ENCODE measurements at places on chromosomes 2 and 18.

DNA sequence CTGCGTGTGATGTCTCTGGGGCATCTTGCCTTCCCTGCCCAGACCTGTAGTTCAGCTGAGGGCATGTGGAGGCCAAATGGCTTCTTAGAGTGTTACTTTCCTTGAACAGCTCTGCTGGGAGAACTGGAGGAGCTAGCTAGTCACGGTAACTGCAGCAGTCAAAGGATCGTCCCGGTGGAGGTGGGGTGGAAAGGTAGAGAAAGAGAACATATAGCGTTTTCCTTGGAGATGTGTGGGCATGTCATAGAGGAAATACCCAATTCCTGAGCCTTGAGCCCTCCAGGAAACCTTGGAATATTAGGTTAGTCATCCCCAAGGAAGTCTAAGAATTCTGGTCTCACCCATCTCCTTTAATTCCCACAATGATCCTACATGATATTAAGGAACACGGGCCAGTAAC, 33.5 kb upstream of the IL37 start:
- peak; percentile 79 for DNase-seq

DNA sequence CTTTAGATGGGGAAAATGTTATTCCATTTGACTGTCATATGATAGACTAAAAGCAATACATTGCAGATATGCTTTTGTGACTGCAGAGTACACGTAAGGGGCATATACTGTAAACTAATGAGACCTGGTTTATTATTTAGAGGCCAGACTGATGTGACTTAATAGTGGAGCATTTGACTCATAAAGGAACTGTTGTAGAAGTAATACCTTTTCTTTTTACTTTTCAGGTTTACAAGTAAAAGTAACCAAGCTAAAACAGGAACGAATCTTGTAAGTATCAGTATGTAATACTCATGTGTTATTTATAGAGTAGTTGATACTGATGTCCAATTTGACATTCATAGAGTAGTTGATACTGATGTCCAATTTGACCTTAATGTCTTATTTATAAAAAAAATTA, 13.1 kb downstream of the RBBP8 start:
- no peak for DNase-seq

DNA sequence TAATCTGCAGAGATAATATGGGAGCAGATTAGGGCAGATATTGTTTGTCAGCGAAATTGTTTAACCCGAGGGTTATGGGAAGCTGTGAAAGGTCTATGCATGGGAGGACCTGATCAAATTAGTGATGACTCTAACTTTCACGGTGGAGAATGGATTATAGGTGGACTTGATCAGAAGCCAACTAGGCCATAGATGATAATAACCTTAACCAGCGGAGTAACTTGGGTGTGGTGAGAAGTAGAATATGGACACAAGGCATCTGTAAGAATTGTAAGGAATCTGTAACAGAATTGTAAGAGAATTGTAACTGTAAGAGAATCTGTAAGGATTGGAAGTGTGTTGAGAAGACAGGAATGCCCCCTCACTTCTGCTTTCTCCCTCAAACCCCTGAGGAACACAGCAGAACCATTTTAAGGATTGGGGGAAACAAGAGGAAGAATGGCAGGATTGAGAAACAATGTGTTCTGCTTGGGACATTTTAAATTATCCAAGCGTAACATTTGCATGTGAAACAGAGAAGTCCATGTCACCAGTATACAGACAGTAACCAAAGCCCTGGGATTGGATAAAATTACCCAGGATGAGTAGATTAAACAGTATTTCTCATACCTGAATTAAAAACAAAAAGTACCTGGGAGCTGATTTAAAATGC, 14.9 kb upstream of the SLC39A10 start:
- no peak for DNase-seq

GRCh38 chr2:11495844-11496681, 30.1 kb upstream of the E2F6 start:
- no peak for DNase-seq

GRCh38 chr2:201174687-201175086, 8.3 kb upstream of the CASP10 start:
- DNase-seq = no peak

DNA sequence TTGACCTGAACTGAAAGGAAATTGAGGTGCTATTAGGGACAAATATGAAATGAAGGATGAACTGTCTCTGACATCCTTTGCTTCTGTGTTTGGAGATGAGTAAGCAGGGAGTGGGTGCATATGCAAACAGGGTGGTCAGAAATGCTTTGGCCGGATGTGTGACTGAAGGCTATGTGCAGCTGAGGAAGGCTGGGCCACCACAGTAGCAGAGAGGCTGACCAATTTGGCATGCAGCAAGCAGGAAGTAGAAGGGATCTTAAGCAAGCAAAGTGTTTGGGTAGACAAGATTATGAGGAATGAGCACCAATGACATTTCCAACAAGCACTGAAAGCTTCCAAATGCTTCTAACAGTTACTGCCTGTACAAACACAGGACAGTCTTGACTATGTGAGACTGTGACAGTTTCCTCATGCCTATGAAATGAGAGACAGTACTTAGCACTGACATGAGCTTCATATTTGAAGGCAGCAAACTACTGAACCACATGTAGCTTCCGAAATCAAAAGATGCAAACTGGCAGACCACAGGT, 3.3 kb upstream of the ACTR3 start:
- peak; percentile 86 for DNase-seq

- DNase-seq = peak; percentile 82
Measured at GRCh38 chr18:25229081-25229480, 122.9 kb downstream of the ZNF521 start.

GRCh38 chr2:50975546-50975945, 56.4 kb downstream of the NRXN1 start:
- no peak for DNase-seq

GRCh38 chr2:238120463-238121298, 17.8 kb upstream of the KLHL30 start:
- peak; percentile 51 for DNase-seq

DNA sequence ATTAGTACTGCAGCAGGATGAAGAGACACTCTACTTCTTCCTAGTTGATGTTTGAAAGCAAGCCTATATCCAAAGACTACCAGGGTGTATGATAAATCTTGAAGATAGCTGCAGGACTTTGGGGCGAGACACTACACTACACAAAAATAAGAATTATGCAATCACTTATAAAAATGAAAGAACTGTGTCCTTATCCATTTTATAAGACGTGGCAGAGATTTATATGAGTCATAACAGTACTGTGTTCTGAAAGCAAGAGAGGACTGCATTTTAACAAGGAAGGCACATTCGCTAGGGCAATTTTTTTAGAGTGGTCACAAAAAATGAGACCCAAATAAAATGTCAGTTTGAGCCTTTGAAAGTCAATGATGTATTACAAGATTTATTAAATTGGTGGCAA, 617.0 kb upstream of the LINC00305 start:
- no peak for DNase-seq

GRCh38 chr2:12099374-12099773, 352.9 kb downstream of the LPIN1 start:
- DNase-seq = no peak

GRCh38 chr2:112597537-112598322, 13.3 kb downstream of the CHCHD5 start:
- DNase-seq = no peak

- peak; percentile 77 for DNase-seq
Measured at GRCh38 chr2:172113617-172114016, 10.9 kb upstream of the DLX2 start.

GRCh38 chr2:26721115-26722032, 28.9 kb downstream of the KCNK3 start:
- DNase-seq = no peak

DNA sequence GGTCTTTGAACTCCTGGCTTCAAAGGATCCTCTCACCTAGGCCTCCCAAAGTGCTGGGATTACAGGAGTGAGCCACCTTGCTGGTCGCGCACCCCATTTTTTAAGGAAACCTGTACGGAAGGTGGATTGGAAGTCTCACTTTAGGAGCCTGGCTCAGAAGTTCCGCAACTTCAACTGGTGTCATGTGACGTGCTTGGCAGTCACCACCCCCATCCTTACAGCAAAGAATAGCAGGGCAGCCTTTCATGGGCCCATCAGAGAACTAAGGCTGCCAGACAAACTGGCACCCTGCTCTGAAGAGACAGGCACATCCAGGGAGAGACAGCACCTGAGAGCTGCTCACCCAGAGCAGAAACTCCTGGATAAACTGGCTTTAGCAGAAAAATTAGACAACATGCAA, 3.3 kb upstream of the SLC66A2 start:
- DNase-seq = no peak

DNA sequence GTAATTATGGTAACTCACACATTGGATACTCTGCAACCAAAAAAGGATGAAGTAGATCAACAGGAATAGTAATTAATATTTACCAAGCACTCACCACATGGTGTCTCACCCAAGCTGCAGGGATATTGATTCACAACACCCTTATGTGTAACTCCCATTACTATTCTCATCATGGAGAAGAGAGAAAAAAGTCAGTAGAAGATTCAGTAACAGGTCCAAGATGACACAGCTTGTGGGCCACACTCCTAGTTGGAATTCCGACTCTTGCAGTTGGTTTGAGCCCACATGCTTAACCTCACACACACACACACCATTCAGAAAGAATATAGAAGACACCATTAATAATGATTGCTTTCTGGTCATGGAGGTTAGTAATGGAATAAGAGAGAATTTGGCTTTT, 1.7 kb upstream of the MLPH start:
- DNase-seq = no peak

GRCh38 chr2:170365686-170366085, 187.7 kb downstream of the MYO3B start:
- no peak for DNase-seq

DNA sequence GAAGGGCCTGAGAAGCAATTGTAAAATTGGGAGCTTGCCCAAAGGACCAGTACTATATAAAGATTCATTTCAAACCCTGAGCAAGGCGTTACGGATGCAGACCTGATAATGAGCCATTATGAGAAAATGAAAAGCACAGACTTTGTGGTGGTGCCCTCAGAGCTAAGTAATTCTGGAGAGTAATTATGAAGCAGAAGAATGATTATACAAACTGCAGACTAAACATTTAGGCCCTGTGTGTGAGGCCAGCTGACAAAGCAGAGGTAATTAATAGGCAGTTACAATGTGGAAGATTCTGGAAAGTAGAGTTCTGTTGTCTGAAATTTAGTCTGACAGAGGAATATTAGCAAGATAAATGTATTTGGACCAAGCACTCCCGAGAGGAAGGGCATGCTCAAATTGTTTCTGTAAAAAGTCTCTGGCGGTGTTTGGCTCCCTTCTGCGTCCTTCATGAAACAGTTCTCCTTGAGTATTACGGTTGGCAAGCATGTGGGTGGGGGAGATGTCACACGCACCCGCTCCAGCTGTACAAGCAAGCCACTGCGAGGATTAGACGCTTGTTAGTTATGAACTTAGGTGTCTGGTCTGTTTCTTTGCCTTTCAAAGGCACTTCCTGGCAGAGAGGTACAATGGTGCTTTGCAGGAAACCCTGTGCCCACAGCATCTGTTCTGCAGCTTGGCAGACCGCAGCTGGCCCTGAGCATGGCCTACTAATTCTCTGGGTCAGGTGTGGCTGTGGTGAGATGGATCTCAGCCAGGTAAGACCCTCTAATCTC, 45.5 kb downstream of the CDC42EP3 start:
- no peak for DNase-seq

DNA sequence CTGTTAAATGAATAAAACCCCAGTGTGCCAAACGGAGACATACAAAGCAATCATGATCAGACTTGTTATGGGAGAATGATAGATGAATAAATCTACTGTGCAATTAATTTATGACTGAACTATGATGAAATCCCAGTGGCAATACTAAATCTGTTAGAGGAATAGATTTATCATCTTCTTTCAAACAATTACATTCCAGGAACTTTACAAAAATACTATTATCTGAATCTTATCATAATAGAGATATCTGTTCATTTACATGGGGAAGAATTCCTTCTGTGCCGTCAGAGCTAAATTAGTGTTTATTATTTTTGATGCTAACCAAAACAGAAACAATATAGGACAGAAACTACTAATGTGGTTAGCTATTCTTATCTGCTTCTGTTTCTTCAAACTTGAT, 208.5 kb downstream of the CAMKMT start:
- no peak for DNase-seq

GRCh38 chr2:232418056-232418455, 11.4 kb downstream of the ALPG start:
- no peak for DNase-seq

- no peak for DNase-seq
Measured at GRCh38 chr2:201383136-201383535, 26.0 kb upstream of the FLACC1 start.

DNA sequence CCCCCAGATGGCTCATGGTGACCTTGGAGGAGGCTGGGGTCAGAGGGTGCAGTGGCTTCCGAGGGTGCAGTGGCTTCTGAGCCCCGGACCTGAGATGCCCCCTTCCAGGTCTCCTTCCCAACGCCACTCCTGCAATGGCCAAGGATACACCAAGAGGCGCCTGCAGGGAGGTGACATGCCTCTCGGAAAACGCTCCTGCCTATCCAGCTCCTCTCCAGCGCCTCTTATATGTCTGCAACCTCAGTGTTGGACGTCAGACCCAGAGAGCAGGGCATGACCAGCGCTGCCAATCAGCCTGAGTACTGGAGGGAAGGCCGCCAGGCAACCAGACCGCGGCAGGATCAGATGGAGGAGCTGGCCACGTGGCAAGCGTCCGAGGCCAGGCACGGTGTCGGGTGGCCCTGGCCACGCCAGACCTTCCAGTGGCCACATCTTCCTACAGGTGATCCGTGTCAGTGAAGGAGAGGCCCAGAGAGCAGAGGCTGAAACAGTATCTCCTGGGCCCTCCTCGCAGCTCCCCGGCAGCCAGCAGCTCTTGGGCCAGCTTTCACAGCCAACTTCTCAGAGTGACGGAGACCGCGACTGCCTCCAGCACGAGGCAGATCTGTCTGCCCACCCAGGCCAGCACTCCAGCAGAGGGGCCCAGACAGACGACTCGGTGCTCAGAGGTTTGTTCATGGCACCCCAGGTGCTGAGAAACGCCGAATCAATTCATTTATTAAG, 199.5 kb upstream of the SALL3 start:
- no peak for DNase-seq

- DNase-seq = no peak
Measured at GRCh38 chr2:134287323-134287722, 33.5 kb downstream of the MGAT5 start.

DNA sequence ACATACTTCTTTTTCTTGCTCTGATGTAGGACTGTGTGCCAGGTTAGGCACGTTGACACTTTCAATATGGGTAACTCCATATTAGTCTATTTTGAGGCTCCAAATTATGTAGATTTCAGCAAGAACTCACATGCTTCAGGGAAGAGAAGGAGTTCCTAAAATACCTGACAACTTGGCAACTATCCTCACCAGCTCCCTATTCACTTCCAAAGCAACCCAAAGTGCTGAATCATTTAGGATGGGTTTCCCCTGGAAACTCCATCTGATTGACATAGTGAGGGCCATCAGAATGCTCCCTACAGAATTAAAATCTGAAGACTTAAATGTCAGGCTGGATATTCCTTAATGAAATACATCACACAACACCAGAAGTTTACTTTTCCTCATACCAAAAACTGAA, 32.5 kb upstream of the NFU1 start:
- no peak for DNase-seq

DNA sequence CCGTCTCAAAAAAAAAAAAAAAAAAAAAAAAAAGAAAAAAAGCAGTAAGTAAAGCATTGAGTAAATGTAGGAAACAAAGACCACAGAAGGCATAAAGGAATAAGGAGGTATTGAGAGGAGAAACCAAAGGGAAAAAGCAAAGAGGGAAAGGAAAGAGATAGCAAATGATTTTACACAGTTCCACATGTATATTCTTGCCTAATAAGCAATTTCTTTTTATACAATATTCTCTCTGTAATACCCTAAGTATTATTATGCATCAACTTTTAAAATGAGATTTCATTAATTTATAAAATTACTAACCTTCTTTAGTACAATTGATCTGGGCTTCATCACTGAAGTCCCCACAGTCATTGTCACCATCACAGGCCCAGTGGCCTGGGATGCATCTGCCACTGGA, 1180.9 kb downstream of the LRP1B start:
- no peak for DNase-seq
